ENCODE measurements at places on chromosomes 3 and 15. TPM values are rescaled to one million over a fixed set of nuclear protein-coding genes. Genes with fewer than 3 reads are reported as not detected.

ZNF502 gene
- 2.4 TPM for total RNA-seq

- DNase-seq: no peak
Observed at GRCh38 chr3:107265526-107265925, 111.7 kb upstream of the CCDC54 start.

GRCh38 chr3:129033633-129034321 is 26.8 kb upstream of the GP9 start:
- peak; percentile 54 for DNase-seq

GRCh38 chr3:52645549-52645948 is 40.2 kb downstream of the PBRM1 start:
- DNase-seq: no peak

- DNase-seq: no peak
Observed at GRCh38 chr3:146164971-146165769, 4.2 kb upstream of the PLOD2 start.

DNA sequence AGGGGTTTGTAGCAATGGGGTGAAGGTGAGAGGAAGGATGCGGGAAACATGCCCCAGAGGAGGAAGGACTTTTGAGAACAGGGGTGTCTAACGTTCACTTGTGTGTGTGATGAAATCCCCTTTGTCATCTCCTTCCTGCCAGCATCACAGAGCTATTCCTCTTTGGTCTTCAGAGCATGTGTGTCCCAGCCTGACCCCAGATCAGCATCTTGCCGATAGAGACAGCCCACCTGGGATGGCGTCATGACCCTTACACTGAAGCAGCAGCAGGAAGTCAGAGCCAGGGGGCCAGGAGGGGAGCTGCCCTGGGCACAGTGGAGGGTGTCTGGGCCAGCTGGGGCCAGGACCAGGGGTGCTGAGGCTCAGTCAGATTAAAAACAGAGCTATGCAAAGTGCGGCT is 29.9 kb upstream of the GRIP2 start:
- no peak for DNase-seq

DNA sequence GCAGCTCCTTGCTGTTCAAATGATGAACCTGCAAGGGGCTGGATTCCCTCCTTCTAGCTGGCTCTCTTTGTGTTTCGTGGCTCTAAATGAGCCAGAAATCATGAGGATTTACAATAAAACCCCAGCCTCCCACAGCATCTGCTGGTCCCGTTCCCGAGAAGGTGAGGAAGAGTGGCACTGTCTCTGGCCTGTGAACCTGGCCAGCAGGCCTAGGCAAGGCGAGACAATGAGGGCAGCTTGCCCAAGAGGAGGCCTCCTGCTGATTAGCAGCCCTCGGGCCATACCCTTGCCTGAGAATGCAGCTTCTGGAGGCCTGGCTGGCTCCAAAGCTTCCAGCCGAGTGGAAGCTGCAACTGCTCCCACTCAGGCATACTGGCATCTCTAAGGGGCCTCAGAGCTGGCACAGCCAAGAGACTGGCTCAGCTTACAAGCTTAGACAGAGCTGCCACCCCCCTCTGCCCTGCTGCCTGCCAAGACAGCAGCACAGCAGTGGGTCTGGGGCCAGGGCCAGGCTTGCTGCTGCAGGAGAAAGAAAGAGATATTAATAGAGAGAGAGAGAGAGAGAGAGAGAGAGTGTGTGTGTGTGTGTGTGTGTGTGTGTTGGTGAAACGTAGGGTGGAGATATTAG is 76.5 kb downstream of the HMG20A start:
- DNase-seq: peak; percentile 87

Measured in Right ventricle myocardium inferior (tissue), 1 donor.